ENCODE measurements at places on chromosomes 6 and 20. TPM values are rescaled to one million over a fixed set of nuclear protein-coding genes. Genes with fewer than 3 reads are reported as not detected.

Gene HLA-DRA
- total RNA-seq = 14.0 TPM

Gene CNBD2
- 3.1 TPM for total RNA-seq

Gene C20orf144
- 0.26 TPM for total RNA-seq

Gene TOMM6
- 367 TPM for total RNA-seq
